Smooth muscle cell of the brain vasculature (primary cell): ENCODE measurements at places on chromosomes 2 and 18.

DNA sequence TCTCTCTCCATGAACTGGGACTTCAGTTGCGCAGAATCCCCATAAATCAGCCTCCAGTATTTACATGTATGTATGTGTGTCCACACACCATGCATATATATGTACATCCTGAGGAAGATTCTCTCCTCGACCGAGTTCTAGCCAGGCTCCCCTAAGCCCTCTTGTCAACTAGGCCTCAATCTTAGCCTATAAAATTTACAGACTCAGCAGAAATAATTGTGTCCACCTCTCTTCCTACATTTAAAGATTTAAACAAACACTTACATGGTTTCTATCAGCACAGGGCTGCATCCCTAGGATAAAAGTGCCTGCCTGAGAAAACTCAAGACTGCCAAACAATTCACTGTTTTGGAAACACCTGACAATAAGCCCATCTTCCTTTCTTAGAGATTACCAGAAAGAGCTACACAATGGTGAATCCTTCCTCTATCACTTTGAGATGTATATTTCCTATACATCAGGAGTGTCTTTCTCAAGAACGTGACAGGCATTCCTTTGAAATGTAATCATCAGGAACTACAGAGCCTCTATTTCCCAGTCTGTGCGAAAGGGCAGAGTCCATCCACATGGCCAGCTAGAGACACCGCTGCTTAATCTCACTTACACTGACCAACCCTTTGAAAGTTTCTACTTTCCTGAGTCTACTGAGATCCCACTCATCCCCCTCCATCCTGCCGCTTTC, 39.5 kb downstream of the ZNF519 start:
- no peak for DNase-seq

- DNase-seq, result no peak
Measured at GRCh38 chr2:17363846-17364245, 154.4 kb downstream of the RAD51AP2 start.

GRCh38 chr2:173062801-173063200, 12.8 kb upstream of the MAP3K20 start:
- no peak for DNase-seq

DNA sequence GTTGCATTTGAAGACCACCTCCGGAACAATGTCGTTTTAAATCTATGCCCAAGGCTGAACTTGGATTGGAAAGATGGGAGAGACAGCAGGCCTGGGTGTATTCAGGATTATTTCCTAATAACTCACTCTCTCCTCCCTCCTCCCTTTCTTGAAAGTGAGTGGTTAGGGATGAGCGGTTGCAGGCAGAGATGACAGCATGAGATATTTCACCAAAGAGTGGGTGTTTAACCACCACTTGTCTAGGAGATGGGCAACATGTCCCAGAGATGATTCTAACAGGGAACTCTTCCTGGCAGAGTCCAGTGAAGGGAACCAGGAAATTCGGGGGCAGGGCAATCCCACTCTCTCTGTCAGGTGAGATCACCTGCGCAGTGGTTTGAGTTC, 123.2 kb downstream of the KCTD1 start:
- no peak for DNase-seq
